Fibroblast of skin of left quadriceps (primary cell): ENCODE measurements at places on chromosomes 3 and 15.

DNA sequence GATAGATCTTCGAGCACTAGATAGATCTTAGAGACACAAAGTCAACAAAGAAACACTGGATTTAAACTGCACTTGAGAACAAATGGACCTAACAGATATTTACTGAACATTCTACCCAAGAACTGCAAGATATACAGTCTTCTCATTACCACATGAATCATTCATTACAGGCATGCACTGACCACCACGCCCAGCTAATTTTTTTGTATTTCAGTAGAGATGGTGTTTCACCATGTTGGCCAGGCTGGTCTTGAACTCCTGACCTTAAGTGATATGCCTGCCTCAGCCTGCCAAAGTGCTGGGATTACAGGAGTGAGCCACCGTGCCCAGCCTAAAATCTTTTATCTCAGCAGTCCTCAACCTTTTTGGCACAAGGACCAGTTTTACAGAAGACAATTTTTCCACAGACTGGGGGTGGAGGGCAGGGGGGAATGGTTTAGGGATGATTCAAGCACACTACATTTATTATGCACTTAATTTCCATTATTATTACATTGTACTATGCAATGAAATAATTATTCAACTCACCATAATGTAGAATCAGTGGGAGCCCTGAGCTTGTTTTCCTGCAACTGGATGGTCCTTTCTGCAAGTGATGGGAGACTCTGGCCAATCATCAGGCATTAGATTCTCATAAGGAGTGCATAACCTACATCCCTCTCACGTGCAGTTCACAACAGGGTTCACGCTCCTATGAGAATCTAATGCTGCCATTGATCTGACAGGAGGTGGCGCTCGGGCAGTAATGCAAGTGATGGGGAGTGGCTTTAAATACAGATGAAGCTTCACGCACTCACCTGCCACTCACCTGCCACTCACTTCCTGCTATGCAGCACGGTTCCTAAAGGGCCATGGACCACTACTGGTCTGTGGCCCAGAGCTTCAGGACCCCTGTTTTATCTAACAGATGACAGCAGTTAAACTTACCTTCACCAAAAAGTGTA is 21.7 kb downstream of the CSNK1G1 start:
- no peak for DNase-seq

DNA sequence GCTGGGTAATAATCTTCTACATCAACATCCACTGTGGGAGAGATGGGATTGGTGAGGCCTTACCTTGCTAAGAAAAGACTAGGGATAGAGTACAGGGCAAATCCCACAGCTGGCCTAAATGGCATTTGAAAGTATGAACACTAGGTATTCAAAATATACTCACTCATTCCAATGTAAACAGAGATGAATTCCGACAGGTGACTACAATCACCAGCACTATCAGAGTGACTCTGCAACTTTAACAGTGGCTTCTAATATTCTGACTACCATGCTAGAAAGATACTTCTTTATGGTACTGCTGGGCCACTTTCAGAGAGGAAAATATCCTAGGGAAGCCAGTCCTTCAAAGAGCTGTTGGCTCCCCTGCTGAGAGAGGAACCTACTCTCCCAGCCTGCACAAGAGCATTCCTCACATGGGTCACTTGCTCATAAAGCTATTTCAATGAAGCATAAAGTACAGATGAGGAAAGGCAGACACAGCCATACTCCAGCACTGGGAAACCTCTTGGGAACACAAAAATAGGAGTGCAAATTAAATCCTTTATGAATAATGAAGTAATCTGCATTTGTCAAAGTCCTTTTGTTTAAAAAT is 21.5 kb upstream of the MAN2C1 start:
- DNase-seq = no peak

DNA sequence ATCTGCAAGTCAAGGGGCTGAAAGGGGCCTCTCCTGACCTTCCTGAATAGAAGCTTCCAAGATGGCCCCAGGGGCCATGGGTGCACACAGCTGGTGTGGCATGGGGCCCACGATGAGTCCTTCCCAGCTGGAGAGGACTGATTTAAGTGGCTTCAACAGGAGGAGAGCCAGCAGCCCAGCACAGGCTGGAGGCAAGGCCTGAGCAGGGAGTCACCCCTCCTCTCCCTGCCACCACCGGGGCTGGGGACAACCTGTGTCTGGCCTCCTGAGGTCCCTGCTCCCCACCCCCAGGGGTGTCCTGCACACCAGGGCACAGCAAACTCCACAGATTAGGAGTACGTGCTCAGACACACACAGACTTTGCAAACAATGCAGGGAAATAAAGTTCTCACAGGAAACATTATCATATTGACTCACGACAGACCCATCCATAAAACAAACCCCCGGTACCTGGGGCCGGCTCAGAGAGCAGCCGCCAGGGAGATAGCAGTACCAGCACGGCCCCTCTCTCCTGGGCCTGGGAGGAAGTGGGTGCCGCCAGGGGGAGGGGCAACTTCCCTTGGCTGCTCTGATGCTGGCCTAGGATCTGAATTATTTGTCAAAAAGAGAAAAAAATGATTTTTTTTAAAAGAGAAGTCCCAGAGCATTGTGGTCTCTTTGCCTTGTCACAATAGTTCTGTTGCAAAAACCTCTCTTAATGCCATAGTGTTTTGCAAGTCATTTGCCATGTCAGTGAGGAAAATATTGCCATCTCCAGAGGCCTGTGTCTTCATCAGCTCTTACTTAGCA is 21.9 kb upstream of the TSEN2 start:
- DNase-seq = no peak

GRCh38 chr3:138284079-138284478 is 45.6 kb downstream of the NME9 start:
- no peak for DNase-seq

- no peak for DNase-seq
Measured at GRCh38 chr3:82773207-82773606, 1011.8 kb upstream of the GBE1 start.

DNA sequence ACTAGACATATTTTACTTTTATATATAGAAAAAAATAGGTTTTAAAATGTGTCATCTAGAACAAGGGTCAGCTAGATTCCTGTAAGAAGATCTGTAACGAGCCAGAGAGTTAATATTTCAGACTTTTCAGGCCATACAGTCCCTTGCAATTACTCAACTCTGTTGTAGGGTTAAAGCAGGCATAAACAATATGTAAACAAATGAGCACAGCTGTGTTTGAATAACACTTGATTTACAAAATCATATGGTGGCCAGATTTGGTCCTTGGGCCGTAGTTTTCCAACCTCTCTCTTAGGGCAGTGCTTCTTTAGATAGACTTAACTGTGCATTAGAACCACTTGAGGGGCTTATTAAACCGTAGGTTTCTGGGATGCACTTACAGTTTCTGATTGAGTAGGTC is 19.6 kb downstream of the LRRC57 start:
- DNase-seq = no peak

DNA sequence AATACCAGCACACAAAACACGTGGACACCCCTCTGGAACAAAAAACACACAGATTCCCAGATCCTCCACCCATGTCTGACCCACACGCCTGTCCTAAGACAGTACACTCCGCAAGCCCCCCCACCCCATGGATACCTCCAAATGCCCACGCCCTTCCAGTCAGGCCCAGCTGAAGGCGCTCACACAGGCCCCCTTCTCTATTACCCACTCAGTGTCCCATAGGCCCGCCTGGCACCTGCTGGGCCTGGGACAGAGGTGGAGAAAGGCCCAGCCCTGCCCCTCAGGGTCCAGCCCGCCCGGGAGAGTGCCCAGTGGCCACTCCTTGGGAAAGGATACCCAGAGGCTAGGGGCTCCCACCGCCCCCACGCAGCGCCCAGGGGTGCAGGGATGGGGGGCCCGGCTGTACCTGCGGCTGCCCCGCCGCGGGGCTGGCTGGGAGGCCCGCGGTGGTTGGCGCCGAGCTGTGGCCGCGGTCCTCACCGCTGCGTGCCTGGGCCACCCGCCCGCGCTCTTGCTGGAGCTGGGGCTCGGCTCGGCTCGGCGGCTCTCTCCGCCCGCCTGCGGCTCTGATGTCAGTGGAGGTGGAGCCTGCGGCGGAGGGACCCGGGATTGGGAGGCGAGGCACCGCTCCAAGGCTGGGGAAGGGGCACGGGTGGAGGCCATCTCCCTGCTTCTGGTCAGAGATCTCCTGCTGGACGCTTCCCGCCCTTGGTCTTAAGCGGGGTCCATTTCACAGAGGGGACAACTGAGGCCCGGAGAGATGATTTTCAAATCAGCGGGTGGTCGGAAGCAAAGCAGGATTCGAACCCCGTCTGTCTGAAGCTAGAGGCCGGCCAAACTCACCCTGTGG is at the start of gene CAMK1:
TSS of gene CAMK1 (minus strand) at position 522 of the 850 bp plus-strand sequence. CDS start 2,198 bp downstream, outside the sequence.
- DNase-seq = peak; percentile 33

DNA sequence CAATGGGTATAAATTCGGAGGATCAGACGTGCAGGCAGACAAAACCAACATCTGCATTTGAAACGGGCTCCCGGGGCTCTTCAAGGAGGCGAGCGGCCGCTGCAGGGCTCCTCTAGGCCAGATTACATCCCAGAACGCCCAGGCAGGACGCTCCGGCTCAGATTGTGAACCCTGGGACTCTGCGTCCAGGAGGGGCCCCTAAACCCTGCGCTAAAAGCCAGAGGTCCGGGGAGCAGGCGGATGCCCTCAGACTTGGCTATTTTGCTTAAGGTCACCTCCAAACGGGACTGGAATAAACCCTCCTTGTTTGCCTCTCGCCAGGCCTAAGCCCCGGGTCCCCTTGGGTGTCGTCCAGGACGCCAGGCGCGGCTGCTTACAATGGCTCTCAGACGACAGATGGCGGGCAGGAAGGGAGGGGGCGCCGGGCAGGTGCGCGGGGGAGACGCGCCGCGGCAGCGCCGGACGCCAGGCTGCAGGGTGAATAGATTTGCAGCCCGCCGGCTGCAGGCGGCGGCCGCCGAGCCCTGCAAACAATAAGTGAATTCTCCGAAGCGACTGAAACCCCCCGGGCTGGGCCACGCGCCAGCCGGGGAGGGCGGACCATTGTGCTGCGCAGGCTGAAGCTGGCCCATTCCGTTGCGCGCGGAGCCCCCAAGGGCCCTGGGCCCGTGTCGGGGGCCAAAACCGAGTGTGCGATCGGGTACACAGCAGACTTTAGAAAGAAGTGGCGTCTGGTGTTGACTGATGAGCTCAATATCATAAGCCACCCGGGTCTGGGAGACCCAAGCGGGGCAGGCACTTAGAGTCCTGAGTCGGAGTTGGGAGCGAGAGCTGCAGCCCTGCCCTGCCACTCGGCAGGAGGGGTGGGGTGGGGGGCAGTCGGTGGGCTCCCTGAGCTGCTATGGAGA is 32.3 kb upstream of the AMOTL2 start:
- DNase-seq = no peak

DNA sequence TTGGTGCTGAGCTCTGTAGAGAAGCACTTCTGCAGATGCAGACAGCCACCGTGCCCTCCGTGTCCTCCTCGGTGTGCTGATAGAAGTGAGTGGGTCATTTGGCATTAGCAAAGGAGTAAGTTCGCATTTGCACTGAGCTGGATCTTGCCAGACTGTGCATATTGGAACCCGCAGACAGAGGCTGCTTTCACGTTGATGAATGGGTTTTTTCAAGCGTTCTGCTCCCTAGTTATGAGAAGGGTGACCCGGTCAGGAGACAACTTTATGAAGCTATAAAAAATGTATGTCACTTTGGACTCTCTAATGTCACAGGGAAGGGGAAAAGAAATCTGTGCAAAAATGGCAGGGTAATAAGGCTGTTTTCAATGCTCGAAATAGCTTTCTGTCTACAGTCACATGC is 739.4 kb downstream of the MCTP2 start:
- DNase-seq = no peak

- peak; percentile 62 for DNase-seq
Measured at GRCh38 chr3:150183678-150184425, 213.2 kb upstream of the PFN2 start.

GRCh38 chr3:112199622-112200316 is 66.7 kb upstream of the GCSAM start:
- DNase-seq = no peak

- no peak for DNase-seq
Measured at GRCh38 chr3:56001991-56002390, 466.3 kb downstream of the ERC2 start.

GRCh38 chr3:11096266-11097139 is 57.8 kb upstream of the HRH1 start:
- peak; percentile 73 for DNase-seq

DNA sequence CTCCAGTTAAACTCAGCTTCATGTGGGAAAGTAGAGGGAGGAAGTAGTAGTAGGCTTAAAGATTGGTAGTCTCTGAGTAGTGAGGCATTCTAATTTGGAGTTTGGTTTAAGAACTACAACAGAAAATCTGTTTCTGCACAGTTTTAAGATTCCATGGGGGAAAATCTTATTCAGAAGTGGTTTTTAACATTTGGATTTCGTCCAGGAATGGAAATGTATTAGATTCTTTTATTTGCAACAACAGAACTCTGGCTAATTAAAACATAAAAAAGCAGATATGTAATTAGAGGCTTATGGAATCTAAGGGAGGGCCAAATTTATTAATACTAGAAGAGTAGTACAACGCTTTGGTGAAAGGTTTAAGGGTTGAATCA is 36.0 kb downstream of the NECTIN3 start:
- DNase-seq = no peak

- DNase-seq = no peak
Measured at GRCh38 chr3:124873226-124873625, 13.9 kb downstream of the ITGB5 start.

DNA sequence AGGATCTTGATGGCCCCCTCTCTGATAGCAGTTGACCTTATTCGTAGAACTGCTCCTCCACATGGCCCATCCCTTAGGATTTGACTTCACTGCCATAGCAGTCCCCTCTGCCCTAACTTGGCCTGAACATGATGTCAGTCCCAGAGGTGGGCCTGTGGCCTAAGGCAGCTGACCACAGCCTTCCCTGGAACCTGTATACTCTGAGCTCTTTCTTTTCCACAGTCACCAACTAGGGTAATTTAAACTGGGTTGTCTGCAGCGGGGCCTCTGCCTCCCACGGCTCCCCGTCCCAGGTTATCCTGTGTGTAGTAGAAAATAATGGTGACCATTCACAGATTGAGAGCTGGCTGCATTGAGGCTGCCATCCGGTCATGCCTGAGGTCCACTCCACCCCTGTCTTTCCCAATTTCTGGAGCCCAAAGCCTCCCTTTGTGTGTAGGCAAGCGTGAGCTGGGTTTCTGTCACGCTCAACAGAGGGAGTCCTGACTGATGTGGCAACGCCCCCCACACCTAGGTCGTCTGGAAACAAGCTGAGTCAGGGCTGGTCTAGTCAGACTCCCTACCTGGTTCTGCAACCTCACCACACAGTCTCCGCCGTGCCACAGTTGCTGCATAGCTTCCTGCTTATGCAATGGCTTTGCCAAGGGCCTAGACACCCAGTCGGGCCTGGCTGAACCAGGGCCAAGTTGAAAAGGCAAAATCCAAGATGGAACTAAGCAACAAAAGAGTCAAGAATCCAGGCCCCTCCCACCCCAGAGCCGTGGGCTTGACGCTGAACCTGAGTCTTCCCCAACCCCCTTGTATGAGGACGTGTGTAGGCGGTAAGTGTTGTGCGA is 284.5 kb downstream of the XXYLT1 start:
- DNase-seq = no peak
